CD4-positive, alpha-beta T cell treated with Interleukin-12 subunit alpha and Interleukin-12 subunit beta, for 1 hour (primary cell): ENCODE measurements at places on chromosomes 7 and 10.

DNA sequence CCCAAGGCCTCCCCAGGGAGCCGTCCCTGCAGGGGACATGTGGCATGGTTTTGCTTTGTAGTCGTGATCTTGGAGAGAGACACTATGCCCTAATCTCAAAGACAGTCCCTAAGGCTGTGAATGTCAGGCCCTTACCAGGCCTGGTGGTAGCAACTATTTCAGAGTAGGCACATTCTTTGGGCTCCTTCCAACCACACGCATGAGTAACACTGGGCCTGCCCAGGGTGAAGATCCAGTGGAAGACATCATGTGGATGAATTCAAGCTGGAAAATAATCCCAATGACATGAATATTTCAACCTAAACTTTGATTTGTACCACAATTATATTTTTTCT is 39.5 kb upstream of the INSIG1 start:
- DNase-seq, result no peak

DNA sequence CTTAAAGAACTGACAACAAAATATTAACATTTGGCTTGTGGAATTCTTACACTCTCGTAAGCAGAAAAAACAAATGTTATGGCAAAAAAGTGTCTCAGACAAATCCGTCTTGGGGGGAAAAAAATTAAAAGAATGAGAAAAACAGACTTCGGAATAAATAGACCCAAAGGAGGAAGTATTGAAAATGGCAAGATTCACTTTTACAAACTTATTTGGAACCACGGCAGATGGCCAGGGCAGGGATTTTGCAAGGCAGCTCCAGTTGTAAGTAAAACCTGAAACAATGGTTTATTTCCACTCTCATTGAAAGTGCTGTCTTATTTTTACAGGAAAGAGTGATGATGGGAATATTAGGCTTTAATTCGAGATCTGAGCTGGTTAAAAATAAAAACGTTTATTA is 1.5 kb upstream of the ZNF438 start:
- DNase-seq, result no peak

GRCh38 chr7:213324-213993 is 21.1 kb downstream of the FAM20C start:
- no peak for DNase-seq

DNA sequence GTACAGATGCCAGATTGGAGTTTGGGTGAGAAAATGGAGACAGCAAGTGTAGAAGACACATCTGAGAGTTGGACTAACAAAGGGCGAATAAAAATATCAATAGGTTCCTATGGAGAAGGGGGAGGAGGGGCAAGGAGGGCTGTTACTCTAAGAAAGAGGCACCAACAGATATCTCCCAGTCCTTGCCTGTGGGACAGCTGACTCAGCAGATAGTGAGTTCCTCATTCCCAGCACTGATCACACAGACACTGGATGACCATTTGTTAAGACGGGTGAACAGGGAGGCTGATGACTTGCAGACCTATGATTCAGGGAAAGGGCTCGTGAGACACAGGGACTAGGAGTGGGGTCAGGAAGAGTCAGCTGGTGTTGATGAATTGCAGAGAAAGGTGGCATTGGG is 5.7 kb upstream of the PRR15 start:
- no peak for DNase-seq

GRCh38 chr7:137668404-137668803 is 178.4 kb downstream of the DGKI start:
- no peak for DNase-seq

DNA sequence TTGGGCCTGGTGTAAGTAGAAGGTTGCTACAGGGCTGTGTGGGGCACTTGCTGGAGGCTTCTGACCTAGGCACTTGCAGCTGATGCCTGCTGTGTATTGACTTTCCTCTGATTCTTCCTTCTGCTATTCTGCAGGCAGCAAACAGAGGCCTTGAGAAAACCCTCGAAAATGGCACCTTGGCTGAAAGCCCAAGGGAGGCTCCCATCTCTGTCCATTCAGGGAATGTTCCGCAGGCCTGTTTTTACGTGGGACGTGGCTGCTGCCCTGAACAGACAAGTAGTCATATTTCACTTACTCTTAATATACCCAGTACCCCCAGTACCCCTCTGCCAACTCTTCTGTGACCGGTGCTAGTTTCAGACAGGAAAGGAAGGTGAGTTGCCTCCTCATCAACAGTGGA is 664.7 kb downstream of the INHBA start:
- DNase-seq, result no peak

DNA sequence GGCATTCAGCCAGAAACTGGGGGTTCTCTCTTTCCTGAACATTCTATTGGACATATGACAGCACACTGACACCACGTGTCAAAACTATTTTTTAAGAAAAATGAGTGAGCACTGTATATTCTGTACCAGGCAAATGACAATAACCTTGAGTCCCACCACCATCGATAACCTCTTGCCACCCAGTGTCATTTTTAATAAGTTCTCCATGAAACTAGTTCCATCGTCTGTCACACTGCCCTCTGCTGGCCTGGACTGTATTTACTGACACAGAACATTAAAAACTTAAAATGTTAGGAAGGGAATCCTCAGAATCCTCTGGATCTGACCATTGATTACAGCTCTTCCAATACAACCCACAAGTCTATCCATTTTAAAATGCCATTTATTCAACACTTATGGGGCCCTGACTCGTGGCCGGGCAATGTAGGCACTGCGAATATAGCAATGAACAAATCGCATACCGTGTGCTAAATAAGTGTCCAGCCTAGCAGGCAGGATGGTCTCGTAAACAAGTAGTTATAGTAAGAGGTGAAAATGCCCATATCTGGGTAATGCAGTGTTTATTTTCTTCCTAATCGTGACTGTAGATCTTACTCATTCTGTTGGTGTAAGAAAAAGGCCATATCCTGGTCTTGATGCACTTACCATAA is 35.9 kb upstream of the CACNB2 start:
- peak; percentile 19 for DNase-seq

- DNase-seq, result no peak
Observed at GRCh38 chr7:116678780-116679179, 6.8 kb downstream of the MET start.

DNA sequence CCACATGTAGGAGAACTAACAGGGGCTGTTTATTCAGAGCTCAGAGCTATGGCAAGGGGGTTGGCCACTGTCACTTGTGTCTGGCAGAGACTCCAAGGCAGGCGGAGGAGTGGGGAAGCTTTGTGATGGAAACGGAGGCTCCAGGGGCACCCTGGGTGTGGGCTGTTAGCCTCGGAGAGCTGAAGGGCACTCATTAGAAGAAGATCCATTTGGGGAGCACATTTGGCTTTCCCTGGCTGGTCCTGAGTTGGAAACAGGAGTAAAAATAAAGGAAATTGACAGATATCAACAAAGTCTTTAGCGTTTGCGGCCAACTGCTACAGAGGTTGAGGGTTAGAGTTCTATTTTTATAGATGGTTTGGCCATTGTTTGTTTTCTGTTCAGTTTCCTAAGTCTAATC is 288.3 kb upstream of the MKI67 start:
- DNase-seq, result no peak

- no peak for DNase-seq
Observed at GRCh38 chr7:144105211-144105610, 4.2 kb upstream of the OR2A2 start.

DNA sequence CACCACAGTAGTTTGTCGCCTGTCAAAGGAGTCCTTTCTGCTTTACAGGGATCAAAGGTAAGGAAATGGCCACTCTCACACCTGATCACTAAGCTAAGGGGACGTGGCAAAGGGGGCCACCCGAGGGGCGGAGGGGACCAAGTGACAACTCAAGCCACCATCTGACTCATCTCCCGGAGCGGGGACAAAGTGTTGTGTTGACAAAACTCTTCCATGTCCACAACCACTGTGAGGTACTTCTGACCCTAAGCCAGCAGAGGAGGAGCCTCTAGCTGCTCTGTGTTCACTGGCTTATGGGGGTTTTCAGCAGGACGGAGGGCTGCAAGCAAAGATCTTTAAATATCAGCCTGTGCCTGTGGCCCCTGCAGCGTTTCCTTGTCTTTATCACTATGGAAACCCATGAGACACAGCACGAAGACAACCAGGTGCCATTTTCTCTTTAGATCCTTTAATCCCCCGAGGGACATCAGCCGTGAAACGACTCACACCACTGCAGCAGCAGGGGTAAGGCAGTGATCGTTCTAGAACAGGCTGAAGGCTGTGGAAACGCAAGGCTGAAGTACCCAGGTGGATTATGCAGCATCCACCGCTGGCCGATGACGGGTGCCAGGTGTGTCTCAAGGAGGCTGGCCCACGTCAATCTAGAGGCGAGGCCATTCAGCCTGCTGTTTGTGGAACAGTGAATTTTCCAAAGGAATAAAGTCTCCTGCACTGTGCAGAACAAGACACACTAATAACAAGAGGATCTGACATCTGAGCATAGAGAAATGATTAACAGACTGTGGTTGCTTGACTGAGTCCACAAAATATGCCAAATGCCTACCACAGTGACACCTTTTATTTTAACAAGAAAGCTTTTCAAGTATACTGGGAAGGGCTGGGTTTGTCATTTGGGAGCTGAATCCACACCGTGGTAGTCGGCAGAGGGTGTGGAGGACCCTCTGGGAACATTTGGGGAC is 26.6 kb upstream of the DDC start:
- DNase-seq, result no peak

- DNase-seq, result no peak
Observed at GRCh38 chr7:72292794-72293193, 119.3 kb downstream of the CALN1 start.

DNA sequence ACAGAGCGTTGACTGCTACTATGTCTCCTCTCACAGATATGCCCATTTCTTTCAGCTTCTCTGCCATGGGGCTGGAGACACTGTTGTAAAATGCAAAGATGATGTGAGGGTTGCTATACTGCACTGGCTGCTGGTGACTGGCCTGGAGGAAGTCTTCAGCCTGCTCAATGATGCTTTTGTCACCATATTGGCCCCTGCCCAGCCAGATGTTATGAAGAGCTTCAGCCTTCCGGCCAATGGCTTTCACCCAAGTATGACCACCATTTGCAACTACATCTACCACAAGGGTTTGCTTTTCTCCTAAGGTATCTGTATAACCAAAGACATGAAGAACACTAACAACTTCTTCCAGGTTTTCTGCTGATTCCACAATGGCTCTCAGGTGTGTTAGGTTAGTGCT is 1.6 kb downstream of the C7orf25 start:
- DNase-seq, result no peak

DNA sequence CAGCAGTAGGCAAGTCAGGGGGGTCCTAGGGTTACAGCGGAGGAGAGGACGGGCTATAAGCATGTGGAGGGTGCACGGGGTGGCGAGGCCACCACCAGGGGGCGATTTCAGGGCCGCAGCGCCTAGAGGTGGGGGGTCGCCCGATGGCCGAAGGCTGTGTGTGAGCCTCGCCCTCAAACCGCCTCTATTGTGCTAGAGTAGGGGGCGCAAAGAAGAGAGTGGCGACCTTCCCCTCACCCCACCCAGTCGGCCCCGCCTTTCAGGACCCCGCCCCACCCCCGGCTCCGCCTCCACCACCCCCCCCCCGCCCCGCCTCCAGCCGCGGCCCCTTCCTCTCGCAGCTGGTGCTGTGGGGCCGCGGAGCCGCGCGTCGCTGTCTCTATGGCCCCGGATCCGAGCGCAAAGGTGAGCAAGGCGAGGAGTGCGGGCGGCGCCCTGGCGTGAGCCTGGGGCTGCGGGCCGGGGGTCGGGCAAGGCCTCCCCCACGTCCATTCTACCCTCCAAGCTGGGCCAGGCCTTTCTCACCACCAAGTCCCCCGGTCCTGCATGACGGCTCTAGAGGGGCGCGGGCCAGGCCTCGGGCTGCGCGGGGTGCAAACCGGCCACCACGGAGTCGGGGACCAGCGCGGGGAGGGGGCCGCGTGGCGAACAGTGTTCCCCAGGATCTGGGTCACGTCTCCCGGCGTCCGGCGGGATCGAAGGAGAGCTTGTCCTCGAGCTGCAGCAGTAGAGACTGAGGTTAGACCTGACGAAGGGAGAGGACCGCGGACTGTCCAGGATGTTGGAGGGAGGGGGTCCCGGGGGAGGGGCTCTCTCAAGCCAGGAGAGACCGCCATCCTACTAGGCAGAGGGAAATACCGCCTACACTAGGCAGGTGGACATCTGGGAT is at the start of gene SEMA4G:
TSS of gene SEMA4G (plus strand) at position 318 of the 889 bp plus-strand sequence. CDS start 3,409 bp downstream, outside the sequence.
- peak; percentile 46 for DNase-seq

GRCh38 chr10:72334825-72335393 is 19.8 kb downstream of the DNAJB12 start:
- DNase-seq, result peak; percentile 86

- DNase-seq, result no peak
Observed at GRCh38 chr7:149871576-149871975, 2.2 kb upstream of the ATP6V0E2 start.

DNA sequence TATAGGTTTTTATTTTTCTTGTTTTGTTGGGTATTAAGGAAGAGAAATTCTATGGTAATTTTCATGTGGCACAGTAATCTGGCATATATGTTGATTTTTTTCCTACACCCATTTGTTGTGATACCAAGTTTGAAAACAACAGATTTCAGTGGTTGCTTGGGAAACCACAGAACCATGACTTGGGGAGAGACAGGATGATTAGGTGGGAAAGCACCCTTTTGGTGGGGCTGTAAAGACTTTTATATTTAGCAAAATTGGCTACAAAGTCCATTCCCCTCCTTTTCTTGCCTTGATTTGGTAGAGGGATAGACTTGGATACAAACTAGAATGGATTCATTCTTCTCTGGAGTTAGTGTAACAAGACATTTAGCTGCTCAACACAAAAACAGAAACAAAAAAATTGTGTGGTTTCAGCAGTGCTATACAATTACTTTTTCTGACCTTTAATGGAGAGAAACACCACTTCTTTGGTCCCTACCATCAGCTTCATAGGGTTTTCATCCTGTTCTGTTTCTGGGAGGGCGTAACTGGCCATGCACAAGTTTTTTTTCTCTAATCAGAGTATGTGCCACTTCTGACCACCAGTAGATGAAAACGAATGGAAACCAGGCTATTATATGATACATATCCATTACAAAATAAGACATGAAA is 52.7 kb downstream of the FIGNL1 start:
- peak; percentile 65 for DNase-seq

- DNase-seq, result no peak
Observed at GRCh38 chr10:95267251-95267650, 23.6 kb downstream of the PDLIM1 start.

- no peak for DNase-seq
Observed at GRCh38 chr10:102505462-102506115, 1.8 kb downstream of the SUFU start.

DNA sequence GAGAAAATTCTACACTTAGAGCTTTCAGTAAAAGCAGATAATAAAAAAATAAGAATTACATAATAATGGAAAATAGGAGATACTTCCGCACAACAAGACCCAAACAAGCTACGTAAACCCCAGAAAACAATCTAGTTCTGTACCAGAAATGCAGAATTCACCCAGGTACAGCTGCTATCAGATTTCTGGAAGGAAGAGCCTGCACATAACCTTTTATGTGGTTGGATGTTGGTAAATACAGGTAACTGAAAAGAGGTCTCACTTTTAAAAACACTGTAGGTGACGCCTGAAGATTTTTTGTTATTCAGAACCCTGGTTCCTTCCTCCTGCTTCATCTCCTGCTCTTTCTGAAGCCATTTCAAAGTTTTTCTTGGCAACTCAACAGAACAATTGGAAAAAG is 29.9 kb downstream of the PANK1 start:
- peak; percentile 20 for DNase-seq

- DNase-seq, result no peak
Observed at GRCh38 chr10:273088-273487, 137.8 kb downstream of the ZMYND11 start.
